ENCODE measurements at places on chromosomes 16 and 17.

DNA sequence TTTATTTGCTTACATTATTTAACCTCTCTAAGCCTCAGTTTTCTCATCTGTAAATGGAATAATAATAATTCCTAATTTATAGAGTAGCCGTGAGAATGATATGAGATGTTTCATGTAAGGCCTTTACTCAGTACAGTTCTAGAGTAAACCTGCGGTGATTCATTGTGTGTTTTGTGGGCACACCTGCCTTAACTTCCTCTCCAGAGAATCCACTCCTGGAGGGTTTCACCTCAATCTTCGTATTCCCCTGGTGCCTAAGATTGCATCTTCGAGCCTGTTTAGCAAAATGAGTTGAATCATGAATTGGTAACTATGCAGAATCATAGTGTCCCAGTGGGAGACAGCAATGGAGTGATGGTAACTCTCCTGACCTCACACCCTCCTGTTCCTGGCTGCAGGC, 52.3 kb downstream of the DNAH2 start:
- no peak for DNase-seq

DNA sequence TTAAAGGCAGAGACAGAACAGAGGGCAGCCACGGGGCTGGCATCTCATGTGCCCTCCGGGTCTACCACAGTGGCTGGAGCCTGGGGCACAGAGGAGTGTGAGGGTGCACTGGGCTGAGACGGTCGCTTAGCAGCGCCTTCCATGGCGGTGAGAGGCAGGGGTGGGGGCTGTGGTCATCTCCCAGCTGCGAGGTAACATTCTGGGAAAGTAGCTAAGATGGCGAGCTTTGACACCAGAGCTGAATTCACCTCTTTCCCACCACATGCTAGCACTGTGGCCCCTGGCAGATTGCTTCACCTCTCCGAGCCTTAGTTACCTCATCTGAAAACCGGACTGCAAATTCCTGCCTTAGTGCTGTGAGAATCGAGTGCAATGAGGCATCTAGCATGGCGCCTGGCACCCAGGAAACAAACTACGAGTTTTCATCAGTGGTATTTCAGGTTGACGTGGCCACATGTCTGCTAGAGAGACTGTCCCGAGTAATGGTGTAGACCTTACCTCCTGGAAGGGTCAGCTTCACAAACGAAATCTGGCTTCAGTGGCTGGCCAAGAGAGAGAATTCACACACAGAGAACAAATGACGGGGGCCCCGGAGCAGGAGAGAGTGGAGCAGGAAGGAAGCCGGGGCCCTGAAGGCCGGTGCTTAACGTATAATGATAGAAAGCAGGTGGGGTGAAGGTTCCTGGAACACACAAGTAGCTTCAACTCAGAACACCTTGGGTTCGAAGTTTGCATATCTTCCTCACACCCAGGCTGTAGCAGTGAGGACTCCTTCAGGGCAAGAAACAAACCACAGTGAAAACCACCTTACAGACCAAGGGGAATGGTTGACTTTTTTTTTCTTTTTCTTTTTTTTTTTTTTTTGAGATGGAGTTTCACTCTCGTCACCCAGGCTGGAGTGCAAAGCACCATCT, 63.9 kb upstream of the RPH3AL start:
- no peak for DNase-seq

GRCh38 chr16:20673071-20673806, 24.2 kb downstream of the ACSM1 start:
- DNase-seq, result no peak

GRCh38 chr17:64739316-64740058, 77.4 kb upstream of the SMURF2 start:
- DNase-seq, result no peak

DNA sequence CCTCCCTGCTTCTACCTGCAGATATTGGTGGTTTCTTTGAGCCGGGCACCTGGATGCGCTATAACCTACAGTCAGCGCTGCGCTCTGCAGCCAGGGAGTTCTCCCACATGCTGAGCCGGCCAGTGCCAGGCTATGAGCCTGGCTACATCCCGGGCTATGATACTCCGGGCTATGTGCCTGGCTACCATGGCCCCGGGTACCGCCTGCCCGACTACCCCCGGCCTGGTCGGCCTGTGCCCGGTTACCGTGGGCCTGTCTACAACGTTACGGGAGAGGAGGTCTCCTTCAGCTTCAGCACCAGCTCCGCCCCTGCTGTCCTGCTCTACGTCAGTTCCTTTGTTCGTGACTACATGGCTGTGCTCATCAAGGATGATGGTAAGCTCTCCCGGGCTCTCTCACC, 13.2 kb downstream of the CNTNAP1 start:
- no peak for DNase-seq

DNA sequence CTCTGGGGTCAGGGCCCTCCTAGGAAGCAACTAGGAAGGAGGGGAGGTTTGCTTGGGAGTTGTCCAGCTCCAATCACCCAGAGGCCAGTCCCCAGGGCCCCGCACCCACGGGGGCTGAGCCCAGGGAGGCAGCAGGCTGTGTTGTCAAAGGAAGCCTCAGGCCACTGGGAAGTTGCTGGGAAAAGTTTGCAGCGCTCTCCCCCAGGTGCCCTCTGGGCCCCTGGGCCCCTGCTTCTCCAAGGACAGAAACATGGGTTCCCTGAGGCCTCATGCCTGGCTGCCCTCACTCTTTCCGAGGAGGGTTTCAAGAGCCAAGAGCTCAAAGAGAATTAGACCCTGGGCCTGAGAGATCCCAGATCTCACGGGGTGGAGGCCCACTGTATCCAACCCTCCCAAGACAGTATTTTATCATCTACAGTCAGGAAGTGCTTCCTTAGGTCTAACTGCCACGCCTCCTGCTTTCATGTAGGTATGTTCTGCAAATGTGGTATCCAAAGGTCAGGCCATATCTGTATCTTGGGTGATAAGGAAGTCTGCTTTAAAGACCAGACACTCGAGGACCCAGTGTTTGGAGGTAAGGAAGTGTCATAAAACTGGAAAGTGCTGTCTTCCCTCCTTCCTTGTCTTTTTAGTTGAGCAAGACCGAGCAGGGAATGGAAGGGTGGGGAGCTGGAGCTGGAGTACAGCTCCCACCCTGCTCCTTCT, 44.2 kb upstream of the ZNF423 start:
- no peak for DNase-seq

- no peak for DNase-seq
Observed at GRCh38 chr17:45908460-45908859, 14.1 kb downstream of the MAPT start.

Measured in NCI-H187 (cell line).